ENCODE measurements at places on chromosomes 6 and 20.

DNA sequence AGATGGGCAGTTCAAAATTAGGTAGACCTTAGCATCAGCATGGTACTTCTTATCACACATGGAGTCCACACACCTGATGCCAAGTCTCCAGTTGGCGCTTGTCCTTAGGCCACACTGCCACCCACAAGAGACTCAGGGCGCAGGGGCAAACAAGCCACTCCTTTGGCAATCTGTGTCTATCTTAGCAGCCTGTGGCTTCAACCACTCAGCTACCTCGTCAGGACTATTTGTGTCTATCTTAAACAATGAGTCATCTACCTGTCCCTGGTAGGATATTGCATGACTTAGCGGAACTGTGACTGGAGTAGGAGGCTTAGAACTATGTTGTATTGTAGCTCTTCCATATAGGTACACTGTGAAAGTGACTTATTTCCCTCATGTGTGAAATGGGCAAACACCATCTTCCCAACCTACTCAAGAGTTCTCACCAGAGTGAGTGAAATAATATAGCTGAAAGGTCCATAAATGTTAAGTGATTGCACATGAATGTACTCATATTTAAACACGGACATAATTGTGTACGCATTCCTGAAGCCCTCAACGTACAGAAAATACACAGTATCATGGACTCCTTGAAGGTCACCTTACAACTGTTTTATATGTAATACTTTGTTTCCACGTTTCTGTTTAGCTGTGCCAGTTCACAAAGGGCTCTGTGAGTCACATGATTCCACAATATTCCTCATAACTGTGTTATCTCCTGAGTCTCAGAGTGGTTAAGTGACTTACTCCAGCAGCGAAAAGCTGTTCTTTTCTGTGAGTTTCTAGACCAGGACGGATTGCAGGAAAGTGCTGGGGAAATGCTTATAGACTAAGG lies 1.6 kb downstream of the TRIM27 start:
- peak; percentile 20 for DNase-seq

DNA sequence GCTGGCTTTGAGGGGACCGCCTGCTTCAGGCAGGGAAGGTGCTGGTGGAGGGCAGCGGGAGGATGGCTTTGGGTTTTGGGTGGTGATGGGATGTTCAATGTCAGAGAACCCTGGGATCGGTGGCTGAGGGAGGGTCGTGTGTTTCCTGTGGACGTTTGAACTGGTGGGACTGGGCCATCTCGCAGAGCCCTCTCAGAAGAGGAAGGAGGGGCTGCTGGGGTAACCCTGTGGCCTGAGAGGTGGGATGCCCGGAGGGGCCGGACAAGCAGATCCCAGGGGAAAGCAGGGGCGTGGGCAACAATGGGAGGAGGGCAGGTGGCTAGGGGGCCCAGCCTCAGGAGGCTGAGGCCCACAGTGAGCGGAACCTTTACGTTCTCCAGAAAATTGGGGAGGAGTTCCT lies 34.9 kb downstream of the PYGB start:
- DNase-seq, result no peak

DNA sequence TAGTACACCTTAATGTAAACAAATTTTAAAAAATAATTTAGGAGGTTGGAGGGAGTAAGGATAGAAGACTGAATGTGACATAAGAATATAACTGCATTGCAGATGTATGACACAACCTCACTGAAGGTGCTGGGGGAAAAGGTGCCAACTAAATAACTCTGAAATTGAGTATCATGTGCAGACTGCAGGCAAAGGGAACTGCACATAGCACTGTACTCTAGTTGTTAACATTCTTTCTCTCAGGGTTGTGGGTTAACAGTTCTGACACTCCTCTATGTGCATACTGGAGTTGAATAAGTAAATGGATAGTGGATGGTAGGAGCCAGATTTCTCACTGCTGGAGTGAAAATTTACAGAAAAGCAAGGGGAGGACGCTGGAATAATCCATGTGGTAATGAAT lies 451.9 kb upstream of the CDH4 start:
- no peak for DNase-seq

- DNase-seq, result no peak
These were observed 214.2 kb downstream of the COL19A1 start for GRCh38 chr6:70080443-70081070.

GRCh38 chr6:34571388-34571787 lies 15.3 kb upstream of the SPDEF start:
- DNase-seq, result no peak

GRCh38 chr6:127302728-127303660 lies 36.3 kb downstream of the RNF146 start:
- no peak for DNase-seq

GRCh38 chr6:52341561-52342260 lies 20.2 kb upstream of the PAQR8 start:
- DNase-seq, result no peak

DNA sequence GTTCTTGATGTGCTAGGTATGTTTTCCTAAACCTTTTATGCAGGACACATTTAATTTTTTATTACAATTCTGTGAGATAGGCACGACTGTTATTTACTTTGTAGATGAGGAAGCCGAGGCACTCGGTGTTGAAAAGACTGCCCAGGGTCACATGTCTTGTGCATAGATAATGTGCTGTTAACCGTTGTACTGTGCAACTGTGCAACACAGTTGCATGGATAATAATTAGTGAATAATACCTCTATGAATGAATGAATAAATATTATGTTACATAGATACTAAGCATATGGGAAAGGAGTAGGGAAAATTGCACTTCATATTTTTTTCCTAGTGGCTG lies 60.3 kb upstream of the DEK start:
- DNase-seq, result no peak

- DNase-seq, result no peak
These were observed 6.1 kb upstream of the RWDD1 start for GRCh38 chr6:116564921-116565872.
